Posterior vena cava (tissue), 2 donors: ENCODE measurements at places on chromosomes 1 and 21. TPM values are rescaled to one million over a fixed set of nuclear protein-coding genes. Genes with fewer than 3 reads are reported as not detected.

GRCh38 chr1:202058001-202058908 is 47.9 kb downstream of the ELF3 start:
- DNase-seq = no peak

DNA sequence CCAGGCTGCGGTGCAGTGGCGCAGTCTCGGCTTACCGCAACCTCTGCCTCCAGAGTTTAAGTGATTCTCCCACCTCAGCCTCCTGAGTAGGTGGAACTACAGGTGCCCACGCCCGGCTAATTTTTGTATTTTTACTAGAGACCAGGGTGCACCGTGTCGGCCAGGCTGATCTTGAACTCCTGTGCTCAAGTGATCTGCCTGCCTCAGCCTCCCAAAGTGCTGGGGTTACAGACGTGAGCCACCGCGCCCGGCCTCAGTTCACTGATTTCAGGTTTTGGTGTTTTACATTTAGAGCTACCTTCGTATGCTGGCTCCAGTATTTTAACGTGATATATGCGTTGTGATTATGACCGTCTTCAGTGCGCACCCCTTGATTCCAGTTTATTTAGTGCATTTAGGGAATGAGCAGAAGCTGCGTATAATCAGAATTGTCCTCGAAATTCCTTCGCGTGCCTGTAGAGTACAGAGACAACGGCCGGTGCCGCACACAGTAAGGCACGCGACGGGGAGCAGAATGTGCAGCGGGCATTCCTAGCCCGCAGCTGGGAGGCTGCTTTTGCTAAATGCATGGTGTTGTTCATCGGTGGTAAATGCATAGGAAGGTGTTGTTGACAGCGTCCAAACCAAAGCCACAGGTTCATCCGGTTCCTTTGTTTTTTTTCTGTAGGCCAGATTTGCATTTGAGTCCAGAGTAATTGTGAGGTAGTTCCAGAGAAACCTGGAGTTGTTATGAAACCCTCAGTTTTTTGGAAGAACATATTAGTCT is 48.9 kb upstream of the DIP2A start:
- peak; percentile 72 for DNase-seq

GRCh38 chr1:6109688-6110087 is 64.0 kb downstream of the KCNAB2 start:
- DNase-seq = no peak

Gene RGS4
- 12.8 TPM for total RNA-seq
